LoVo (cell line): ENCODE measurements at places on chromosomes 13 and 19.

DNA sequence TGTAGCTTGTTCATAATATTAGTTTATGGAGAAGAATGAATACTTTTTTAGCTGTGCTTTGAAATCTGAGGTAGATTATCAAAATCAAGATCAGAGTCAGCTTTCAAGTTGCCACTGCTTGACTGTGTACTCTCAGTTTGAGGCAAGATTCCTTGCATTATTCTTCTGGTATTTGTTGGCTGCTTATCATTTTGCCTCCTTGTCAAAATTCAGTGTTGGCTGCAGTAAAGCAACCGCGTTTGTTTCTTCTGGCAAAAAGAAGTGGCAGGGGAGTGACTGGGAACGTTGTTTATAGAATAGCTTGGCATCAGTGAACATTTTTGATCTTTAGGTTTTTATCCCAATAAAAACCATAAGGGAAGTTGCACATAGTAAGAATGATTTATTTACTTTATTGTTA lies 419.3 kb upstream of the GPC6 start:
- no peak for DNase-seq

GRCh38 chr13:50701469-50701868 lies 142.0 kb downstream of the DLEU7 start:
- no peak for DNase-seq

GRCh38 chr19:49807058-49807903 lies 5.8 kb downstream of the FUZ start:
- DNase-seq = no peak

- DNase-seq = no peak
Measured at GRCh38 chr19:28307487-28307886, 905.5 kb downstream of the UQCRFS1 start.

GRCh38 chr13:99861771-99862170 lies 109.8 kb downstream of the ZIC5 start:
- DNase-seq = no peak

GRCh38 chr13:83929157-83929556 lies 46.9 kb upstream of the SLITRK1 start:
- DNase-seq = no peak

DNA sequence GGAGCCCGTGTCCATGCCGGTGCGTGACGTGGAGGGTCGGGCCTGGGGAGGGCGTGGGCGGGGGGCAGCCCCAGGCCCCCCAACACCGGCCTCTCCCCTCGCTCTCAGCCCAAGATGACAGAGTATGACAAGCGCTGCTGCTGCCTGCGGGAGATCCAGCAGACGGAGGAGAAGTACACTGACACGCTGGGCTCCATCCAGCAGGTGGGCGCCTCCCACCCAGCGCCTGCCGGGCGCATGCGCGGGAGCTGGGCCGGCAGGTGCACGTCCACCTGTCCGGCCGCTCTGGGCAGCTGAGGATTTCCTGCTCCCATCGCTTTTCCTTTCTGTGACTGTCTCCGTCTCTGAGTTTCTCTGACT lies 49.8 kb downstream of the VAV1 start:
- DNase-seq = no peak

DNA sequence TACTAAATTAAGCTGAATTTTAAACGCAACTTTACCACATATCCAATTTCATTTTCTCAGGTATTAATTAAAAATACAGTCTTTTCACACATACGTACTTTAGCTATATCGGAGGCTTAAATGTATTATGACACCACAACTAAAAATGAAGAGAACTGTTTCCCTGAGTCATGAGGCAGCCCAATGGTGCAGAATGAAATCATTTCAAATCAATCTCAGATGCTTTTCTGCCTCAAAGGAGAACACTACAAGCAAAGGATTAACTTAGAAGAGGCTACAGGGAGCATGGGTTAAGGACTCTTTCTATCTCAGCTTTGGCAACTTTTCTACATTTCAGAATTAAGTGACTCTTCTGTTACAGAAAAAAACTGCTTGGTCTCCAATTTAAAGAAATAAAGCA lies 516.3 kb upstream of the HTR2A start:
- no peak for DNase-seq

DNA sequence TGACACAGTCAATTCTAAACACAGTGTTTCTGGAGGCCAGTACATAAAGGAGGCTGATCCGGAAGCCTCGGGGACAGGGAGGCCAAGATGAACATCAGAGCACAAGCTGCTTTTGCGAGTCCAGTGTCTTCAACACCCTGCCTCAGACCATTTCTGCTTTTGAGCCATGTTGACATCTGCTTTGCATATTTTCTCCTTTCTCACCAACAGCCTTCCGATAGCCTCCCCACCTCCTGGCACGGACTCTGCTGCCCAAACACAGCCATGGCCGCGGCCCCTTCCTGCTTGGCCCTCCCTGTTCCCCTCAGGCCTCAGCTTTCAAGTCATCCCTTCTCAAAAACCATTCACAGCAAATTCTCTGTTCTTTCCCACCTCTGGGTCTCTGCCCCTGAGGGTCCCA lies 3.6 kb downstream of the LRRC25 start:
- no peak for DNase-seq

GRCh38 chr13:38647312-38647711 lies 39.6 kb upstream of the FREM2 start:
- no peak for DNase-seq

DNA sequence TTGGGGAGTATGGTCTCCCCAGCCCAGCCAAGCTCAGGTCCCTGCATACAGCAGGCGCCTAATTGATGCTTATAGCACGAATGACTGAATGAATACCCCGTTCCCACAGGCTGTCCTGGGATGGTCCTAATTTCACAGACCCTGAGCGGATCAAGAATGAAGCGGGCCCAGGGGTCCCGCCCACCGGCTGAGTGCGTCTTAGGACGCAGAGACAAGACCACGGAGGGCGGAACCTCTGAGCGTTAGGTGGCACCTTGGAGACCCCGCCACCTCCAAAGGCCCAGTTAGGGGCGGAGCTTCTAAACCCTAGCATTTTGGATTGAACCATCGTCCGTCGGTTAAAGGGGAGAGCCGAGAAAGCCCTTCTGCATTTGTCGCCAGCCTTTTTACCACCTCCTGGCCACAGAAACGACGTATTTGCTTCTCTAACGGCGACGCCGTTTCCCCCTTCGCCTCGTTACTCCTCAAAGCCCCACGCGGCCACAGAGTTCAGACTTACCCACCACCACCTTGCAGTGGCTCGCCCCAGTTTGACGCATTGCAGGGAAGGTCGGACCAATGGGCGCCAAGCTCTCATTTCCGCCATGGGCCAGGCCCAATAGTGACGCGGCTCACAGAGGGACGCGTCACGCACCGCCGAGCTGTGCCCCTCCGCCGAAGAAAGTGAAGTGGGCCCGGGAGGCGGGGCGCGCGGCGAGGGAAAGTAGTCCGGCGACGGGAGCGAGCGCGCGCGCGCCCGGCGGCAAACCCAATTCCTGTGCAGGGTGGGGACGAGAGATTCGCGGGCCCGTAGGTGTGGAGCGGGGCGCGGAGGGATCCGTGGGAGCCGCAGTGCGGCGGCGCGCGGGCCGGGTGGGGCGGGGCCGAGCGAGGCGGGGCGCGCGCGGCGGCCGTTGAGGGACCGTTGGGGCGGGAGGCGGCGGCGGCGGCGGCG lies 479 bp upstream of the CALM3 start:
- DNase-seq = peak; percentile 97

GRCh38 chr19:37467608-37468090 lies 405 bp upstream of the ZNF569 start:
- no peak for DNase-seq

GRCh38 chr19:42032431-42032830 lies 37.6 kb downstream of the GRIK5 start:
- DNase-seq = peak; percentile 58

DNA sequence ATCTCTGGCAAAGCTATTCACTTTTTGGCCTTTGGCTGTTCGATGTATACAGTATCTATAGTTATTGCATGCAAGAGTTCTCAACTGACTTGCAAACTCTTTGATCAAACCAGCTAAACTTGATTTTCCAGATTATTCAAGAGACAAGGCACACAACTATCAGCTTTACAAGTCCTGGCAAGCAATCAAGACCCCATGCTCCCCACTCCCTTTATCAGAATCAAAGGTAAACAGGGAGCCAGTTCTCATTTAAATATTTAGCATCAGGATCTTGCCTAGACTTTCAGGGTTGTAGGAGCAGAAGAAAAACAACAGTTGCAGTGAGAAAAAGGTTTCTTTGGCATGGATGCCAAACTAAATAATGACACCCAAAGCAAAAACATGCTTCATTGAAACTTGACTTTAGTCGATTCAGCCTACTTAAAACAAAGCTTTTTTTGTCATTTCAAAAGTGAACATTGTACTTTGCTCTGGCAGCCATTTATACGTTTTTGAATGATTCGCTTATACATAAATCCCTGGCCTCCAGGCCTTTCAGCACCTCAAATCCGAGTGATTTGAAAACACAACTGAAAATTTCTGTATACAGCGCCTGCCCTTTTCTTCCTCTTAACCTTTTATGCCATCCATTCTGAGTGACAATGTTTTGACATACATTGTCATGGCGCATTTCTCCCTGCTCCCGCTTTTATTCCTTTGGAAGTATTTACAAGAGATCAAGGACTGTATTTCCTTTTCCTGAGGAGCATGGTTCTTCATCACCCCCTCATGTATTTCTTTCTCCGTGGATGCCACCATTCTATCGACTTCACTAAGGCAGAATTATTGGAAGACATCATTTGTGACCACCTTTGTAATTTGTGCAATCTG lies 340.8 kb downstream of the KLF5 start:
- DNase-seq = peak; percentile 92

- no peak for DNase-seq
Measured at GRCh38 chr13:51727634-51728274, 76.2 kb downstream of the DHRS12 start.

DNA sequence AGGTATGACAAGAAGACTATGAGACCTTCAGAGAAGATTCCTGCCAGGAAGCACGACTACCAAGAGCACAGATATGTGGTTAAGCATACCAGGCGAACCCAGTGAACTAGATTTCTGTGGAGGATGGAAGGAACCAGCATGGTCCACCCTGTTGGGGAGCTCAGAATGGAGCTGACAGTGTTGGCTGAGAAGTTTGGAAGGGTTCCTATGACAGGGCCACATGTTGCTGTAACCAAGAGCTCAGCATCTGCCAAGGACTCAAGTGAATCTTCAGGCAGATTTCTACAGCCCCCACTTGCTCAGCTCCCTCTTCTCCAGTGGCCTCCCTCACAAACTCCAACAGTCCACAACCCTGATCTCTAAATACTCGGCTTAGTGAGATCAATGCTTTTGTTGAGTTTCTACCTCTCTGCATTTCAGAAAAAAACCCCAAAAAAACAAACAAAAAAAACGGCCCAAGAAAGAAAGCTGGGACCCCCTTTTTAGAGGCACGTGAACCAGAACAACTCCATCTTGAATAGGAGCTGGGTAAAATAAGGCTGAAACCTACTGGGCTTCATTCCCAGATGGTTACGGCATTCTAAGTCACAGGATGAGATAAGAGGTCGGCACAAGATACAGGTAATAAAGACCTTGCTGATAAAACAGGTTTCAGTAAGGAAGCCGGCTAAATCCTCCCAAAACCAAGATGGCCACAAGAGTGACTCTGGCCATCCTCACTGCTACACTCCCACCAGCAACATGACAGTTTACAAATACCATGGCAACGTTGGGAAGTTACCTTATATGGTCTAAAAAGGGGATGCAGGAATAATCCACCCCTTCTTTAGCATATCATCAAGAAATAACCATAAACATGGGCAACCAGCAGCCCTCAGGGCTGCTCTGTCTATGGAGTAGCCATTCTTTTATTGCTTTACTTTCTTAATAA lies 691.1 kb downstream of the UQCRFS1 start:
- no peak for DNase-seq

GRCh38 chr13:48255954-48256353 lies 22.9 kb downstream of the ITM2B start:
- DNase-seq = no peak

- DNase-seq = no peak
Measured at GRCh38 chr19:7177926-7178325, 108.4 kb downstream of the ZNF557 start.

GRCh38 chr19:18046059-18046718 lies 38.2 kb downstream of the ARRDC2 start:
- peak; percentile 54 for DNase-seq

- DNase-seq = no peak
Measured at GRCh38 chr13:91588541-91588940, 190.1 kb downstream of the GPC5 start.

DNA sequence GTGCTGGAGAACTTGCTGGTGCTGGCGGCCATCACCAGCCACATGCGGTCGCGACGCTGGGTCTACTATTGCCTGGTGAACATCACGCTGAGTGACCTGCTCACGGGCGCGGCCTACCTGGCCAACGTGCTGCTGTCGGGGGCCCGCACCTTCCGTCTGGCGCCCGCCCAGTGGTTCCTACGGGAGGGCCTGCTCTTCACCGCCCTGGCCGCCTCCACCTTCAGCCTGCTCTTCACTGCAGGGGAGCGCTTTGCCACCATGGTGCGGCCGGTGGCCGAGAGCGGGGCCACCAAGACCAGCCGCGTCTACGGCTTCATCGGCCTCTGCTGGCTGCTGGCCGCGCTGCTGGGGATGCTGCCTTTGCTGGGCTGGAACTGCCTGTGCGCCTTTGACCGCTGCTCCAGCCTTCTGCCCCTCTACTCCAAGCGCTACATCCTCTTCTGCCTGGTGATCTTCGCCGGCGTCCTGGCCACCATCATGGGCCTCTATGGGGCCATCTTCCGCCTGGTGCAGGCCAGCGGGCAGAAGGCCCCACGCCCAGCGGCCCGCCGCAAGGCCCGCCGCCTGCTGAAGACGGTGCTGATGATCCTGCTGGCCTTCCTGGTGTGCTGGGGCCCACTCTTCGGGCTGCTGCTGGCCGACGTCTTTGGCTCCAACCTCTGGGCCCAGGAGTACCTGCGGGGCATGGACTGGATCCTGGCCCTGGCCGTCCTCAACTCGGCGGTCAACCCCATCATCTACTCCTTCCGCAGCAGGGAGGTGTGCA lies 587 bp downstream of the S1PR4 start:
- no peak for DNase-seq

GRCh38 chr19:57887195-57887941 lies 1.5 kb downstream of the ZNF814 start:
- DNase-seq = no peak

DNA sequence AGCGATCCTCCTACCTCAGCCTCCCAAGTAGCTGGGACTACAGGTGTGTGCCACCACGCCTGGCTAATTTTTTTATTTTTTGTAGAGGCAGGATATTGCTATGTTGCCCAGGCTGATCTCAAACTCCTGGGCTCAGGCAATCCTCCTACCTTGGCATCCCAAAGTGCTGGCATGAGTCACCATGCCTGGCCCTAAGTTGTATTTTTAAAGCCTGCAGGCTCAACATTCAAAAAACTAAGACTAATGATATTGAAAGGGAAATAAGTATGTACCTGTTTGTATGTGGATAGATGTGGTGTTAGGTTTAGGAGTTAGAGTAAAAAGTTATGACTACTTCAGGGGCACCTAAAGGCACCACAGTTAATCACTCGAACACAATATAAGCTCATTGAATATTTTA lies 5.4 kb upstream of the IPO5 start:
- DNase-seq = no peak

- no peak for DNase-seq
Measured at GRCh38 chr19:58229255-58229639, 533 bp downstream of the ZNF544 start.

DNA sequence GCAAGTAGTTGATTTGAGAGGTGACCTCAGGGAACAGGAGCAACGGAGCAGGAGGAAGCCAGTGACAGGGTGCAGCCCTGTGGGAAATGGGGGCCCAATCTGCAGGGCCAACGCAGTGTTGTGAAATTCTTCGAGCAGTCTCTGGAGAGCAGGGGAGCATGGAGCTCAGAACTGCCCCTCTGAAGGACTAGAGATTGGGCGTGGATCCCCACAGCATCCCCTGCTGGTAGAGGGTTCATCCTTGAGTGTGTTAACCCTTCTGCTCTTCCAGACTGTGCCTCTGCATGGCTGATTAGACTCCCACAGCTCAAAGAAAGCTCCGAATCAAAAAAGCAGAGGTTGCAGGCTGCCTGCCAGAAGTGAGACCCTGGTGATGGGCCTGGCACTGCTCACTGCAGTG lies 77.9 kb upstream of the UQCRFS1 start:
- no peak for DNase-seq
